Stimulated activated CD8-positive, alpha-beta memory T cell treated with anti-CD3 and anti-CD28 coated beads, Interleukin-7, amount 100 ng/mL, for 1 hour (primary cell): ENCODE measurements at places on chromosomes 4 and X.

GRCh38 chr4:10738826-10739489 lies 54.4 kb upstream of the CLNK start:
- DNase-seq, result no peak

GRCh38 chr4:11286533-11286932 lies 142.2 kb downstream of the HS3ST1 start:
- DNase-seq, result no peak

DNA sequence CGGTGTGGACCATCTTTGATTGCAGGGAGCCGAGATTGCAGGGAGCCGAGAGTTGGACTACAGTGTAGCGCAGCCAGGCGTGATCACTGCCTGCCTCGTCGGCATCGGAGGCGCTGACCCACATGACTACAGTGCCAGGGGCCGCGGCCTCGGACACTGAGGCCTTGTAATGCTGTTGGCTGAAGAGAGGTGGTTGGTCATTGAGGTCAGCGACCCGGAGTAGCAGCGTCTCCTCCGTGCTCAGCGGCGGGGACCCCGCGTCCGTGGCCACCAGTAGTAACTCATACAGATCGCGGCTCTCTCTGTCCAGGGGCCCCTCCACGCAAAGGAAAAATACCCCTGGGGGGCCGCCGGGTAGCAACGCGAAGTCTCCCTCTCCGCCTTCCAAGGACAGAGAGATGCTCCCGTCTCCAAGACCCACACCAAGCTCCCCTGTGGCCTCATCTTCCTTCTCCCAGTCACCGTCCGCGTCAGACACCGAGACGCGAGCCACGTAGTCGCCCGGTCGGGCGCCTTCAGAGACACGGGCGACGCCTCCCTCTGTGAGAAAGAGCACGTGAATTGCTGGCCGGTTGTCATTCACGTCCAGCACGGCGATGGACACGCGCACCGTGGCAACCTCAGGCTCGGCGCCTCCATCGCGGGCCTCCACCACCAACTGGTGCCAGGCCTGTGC lies 1.9 kb downstream of the DCHS2 start:
- DNase-seq, result no peak

- no peak for DNase-seq
Observed at GRCh38 chr4:42785817-42786216, 106.7 kb upstream of the GRXCR1 start.

GRCh38 chrX:19569121-19569805 lies 54.0 kb upstream of the MAP3K15 start:
- no peak for DNase-seq

GRCh38 chr4:71980976-71981375 lies 50.8 kb upstream of the NPFFR2 start:
- no peak for DNase-seq

DNA sequence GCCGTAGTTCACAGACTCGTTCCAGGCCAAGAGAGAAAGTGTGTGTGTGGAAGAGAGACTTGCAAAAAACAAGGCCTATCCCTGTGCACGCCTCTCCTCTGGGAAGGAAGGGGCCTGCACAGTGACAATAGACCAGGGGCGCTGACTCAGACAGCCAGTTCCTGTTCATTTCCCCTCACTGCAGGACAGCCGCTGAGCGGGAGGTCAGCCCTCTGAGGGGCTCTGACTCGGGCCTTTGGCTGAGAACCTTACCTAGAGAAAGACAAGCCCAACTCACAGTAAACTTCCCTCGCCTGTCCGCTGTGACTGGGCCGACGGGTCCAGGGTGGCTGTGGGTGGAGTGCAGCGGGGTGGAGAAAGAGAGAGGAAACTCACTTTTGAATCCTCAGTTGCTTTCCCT lies 52.1 kb downstream of the RTL5 start:
- no peak for DNase-seq

DNA sequence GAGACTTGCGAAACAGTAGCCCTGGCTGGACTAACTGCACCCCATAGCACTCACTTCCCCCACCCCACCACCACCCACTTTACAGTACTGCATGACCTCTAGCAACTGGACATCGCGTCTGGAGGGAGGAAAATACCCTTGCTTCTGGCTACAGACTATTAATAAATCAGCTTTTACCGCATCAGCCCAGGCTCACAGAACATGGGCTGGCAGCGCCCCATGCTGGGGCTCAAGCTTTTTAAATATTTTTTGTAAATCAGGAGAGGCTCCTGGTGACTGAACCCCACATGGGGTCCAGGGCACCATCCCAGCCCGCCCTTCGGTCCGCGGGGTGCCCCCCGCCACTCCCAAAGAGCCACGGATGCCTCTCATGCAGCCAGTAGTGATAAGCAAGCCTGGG lies 2.7 kb downstream of the HS6ST2 start:
- no peak for DNase-seq

DNA sequence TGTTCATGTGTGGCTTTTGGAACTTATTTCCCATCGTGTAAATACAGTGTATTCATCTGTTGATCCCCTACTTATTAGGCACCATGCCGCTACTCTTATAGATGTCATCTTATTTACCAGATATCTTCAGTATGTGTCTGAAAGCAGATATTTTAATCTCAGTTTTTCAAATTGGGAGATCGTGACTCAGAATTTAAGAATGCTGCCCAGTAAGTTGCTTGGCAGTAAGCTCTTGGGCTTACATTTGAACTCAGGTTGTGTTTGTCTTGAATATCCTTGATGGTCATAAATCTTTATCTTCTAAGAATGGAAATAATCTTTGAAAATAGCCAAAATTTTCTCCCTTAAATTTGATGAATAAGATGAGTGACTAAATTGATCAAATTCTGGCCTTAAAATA lies 45.9 kb upstream of the RPA4 start:
- DNase-seq, result no peak

DNA sequence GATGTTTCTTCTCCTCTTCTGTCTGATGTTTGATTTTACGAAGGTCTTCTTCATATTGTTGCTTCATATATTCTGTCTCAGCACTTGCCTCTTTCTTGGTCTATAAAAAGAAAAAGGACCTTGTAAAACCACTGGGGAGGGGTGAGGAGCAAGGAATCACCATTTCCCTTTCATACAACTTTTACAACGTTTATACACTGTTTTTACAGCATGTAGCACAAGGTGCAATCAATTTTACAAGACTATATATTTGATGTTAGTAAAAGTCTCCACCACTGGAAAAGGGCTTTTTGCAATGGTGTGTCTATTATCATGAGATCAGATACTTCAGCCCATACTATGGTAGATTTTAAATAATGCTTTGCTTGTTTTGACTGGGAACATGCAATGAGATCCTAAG lies 76.3 kb downstream of the FAM184B start:
- DNase-seq, result no peak

GRCh38 chr4:140935254-140935653 lies 179.1 kb upstream of the TBC1D9 start:
- DNase-seq, result no peak

- no peak for DNase-seq
Observed at GRCh38 chrX:131783555-131784308, 239.4 kb upstream of the STK26 start.

DNA sequence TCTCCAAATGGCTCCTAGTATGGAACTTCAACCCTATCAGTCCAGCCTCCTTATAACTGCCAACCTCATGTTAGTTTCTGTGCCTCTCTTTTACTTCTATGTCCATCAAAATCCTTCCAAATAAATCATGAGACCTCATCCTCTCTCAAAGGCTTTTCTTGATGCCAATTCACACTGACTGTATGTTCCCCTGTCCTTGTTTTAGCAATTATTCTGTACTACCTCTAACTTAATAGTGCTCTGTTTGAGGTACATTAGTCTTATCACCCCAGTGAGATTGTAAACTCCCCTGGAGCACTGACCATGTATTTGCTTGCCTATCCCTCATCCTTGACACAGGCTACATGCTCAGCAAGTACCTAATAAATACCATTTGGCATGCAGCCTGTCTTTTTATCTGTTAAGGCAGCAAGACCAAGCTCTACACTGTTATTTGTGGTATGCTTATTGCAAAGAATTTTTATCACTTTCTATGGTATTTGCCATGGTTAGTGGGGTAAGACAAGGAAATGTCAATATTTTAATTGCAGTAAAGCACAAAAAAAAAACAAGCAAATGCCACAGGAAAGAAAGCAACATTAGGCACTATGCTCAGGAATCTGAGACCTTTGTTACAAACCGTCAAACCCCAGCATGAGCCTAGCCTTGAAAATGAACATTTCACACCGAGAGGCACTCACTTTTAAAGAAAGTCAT lies 119.2 kb downstream of the SMARCA1 start:
- no peak for DNase-seq

DNA sequence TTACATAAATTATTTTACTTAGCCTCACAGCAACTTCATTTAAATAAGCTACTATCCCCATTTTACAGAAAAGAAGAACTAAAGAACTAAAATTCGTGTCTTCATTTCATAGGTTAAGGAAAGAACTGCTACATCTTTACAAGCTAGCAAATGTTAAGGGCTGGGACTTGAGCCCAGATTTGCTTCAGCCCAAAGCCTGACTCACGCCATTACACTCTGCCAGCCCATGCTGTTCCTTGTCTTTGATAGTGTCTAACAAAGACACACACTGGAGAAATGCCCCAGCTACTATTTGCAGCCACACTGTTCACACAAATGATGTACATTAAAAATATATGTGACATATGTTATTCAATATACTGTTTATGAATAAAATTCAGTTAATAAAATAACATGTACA lies 29.0 kb upstream of the ERVMER34-1 start:
- DNase-seq, result no peak

DNA sequence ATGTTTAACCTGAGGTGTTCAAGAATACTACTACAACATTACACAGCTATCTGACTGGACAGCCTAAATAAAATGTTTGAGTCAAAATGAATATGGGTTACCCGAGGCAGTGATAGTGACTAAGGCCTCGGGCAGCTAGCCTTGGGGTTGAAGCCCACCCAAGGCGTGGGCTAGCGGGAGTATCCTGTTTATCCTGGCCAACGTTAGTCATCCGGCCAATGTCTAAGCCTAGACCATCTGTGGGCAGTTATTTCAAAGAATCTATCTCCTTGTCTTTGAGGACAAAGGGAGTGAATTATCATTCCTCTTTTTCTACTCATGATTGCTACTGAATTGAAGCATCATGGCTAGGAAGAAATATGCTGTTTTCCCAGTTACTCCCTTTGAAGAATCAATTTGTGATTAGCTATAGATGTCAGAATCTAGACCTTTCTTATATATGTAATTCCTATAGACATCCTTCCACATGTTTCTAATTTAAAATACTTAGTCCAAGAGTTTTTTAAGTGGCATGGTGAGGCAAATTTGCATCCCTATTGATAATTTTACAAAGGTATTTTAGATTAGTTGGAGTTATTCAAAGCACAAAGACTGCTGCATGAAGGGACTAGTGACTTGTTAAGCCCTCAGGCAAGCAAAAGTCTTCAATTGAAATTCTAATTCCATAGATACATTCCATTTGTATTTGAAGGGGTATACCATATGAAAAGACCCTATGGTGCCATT lies 6.0 kb upstream of the PDGFC start:
- no peak for DNase-seq

- no peak for DNase-seq
Observed at GRCh38 chrX:110182362-110182761, 135.5 kb downstream of the AMMECR1 start.

- DNase-seq, result no peak
Observed at GRCh38 chr4:83757121-83757621, 221.3 kb downstream of the GPAT3 start.

GRCh38 chr4:44738615-44739014 lies 12.3 kb upstream of the GNPDA2 start:
- DNase-seq, result no peak

DNA sequence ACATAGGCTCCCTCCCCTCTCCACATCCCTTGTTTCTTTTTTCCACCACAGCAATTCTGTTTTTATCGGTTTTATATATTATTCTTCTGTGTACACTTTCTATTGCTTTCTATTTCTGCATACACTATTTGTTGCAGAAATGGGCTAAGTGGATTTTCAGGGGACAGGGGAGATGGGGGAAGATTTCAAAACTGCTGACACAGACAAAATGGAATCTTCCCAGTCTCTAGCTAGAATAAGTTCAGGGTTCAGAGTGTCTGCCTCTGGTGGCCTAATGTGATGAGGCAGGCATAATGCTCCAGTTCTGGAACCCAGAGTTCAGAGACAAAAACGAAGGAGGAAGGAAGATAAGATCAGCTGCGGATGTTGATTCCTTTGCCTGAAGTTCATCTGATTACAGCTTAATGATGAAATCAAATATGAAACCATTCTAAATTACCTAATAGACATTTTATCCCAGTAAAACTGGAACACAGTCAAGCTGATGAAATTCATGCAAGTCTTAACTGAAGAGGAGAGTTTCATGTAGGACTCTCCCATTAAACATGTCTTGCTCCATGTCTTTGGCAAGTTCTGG lies 447.1 kb downstream of the AFF2 start:
- DNase-seq, result no peak

DNA sequence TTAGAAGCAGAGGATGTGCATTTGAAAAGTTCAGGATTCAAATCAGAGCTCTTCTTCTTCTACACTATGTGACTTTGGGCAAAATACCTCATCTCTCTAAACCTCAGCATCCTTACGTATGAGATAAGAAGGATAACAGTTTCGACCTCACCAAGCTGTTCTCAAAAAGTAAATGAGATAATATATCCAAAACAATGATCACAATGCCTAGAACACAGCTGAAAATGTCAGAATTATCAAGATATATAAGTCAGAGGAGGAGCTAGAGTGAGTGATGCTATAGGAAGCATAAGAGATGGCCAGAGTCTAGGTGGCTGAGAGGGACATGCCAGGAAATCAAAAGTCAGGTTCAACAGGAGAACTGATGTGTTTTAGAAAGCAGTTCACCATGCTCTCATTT lies 168.0 kb downstream of the EFHC2 start:
- DNase-seq, result no peak

- DNase-seq, result no peak
Observed at GRCh38 chr4:140372751-140373327, 607 bp upstream of the SCOC start.

DNA sequence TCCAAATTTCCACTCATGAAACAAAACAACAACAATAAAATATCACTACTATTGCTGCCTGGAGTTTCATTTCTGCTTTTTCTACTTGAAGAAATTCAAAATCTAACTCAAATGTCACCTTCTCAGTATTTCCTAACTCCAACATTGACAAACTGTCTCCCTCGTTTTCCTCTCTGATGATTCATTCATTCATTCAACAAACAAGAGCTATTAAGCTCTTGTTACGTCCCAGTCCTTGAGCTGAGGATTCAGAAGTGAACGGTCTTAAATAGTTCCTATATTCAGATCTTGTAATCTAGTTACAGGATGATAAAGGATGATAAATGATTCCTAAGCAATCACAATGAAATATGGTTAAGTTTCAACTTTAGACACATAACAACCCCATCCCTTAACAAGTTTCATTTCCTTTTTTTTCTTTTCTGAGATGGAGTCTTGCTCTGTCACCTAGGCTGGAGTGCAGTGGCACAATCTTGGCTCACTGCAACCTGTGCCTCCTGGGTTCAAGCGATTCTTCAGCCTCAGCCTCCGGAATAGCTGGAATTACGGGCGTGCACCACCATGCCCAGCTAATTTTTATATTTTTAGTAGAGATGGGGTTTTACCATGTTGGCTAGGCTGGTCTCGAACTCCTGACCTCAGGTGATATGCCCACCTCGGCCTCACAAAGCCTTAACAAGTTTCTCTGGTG lies 1.7 kb downstream of the SLC9B2 start:
- no peak for DNase-seq

- DNase-seq, result no peak
Observed at GRCh38 chrX:38052096-38052495, 45.7 kb downstream of the SYTL5 start.

- DNase-seq, result no peak
Observed at GRCh38 chr4:57102050-57102624, 8.0 kb downstream of the IGFBP7 start.
